ENCODE measurements at places on chromosomes 2 and 18.
A peak's percentile ranks its signal among the peaks of the same experiment; 100 is the strongest.

DNA sequence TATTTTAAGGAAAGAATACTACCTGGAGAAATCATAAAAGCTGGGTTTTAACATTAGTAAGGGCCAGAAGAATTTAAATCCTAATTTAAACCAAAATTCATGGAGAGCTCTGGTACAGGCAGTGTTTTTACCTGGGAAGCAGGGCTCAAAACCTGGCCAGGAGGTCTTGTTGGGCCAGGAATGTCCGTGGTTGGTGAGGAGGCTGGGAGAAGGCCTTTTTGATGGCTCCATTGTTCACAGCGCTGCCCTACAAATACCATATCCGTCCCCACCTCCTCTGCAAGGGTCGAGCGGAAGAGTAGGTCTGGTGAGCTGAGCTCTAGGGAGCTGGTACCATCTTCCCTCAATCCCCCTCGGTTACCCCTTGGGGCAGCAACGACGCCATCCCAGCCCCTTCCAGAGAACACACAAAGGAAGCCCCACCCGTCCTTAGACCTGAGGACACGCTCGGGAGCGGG, 10.9 kb upstream of the HOXD1 start:
- no peak for DNase-seq

DNA sequence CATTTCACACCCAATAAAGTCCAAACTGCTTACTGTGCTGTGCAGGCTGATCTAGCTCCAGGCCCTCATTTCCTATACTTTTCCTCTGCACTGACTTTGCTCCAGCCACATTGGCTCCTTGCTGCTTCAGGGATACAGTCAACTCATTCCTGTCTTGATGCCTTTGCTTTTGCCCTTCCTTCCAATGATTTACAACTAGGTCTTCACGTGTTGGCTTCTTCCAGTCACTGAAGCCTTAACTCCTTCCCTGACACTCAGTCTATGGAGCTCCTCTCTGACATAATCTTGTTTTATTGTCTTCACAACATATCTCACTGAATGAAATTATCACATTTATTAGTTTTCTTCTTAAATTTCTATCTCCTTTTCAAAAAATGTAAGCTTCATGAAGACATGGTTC, 16.9 kb upstream of the C18orf32 start:
- DNase-seq: no peak

DNA sequence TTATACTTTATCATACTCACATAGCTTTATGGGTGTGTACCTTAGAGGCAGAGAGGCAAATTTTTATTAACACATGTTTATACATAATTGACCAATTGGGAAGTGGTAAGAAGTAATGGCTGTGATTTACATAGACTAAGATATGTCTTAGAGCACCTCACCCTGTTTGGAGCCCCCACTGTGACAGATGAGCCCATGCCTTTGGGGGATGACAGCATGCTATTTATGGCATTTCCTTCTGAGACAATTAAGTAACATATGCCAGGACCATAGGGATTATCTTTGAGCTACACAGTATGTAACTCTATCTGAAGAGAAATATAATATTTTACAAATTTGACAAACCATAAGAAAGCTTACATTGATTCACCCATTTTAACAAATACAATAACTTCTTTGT, 1655.3 kb upstream of the ACVR2A start:
- DNase-seq: no peak

- DNase-seq: peak; percentile 98
Measured at GRCh38 chr18:79567481-79568147, 112.0 kb upstream of the CTDP1 start.

DNA sequence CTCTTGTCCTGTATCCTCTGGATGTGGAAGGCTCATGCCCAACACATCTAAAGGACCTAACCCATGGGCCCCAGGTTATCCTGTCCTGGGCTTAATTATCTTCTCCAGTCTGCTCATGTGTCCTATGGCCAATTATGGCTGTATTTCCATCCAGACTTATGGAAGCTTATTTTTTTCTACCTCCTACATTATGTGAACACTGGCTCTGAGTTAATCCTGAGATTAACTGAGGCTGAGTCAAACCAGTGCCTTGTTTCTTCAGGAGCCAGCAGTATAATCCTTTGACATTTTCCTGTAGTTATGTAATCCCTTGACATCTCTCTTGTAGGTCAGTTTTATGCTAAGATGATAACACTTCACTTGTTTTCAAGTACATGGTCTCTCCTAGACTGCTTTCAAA, 213.6 kb downstream of the PMAIP1 start:
- DNase-seq: peak; percentile 65

DNA sequence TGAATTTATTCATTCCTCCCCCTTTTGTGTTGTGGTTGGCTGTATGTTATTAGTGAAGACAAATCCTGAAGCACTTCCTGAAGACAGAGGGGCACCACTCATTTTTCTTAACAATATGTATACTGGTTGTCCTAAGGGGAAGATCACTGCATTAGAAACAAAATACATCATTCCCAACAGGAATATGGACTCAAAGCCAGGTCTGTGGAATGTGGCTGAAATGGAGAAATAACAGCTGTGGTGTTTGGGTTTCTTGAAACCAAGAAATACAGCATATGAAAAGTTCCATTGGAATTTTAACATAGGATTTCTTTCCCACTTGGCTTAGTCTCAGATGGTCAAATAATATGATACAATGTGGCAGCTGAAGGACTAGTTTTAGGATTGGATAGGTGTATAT, 267.6 kb downstream of the KCNE4 start:
- no peak for DNase-seq

GRCh38 chr18:4511166-4511565, 56.1 kb upstream of the DLGAP1 start:
- DNase-seq: no peak

DNA sequence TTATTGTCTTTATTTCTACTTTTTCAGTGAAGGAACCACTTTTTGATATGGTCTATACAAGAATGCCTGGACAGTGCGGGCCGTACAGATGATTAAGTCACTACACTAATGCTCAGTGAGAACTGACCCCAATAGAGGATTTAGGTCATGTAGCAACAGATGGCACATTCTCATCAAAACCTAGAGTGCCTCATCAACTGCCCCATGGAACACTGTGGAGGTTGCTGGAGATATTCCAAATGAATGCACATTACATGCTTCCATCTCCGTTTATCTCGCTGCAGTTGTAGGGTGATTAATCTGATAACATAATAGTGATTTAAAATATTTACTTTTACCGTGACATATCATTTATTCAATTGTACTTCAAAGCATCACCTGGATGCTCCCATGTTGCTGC, 41.8 kb upstream of the COPS8 start:
- no peak for DNase-seq

DNA sequence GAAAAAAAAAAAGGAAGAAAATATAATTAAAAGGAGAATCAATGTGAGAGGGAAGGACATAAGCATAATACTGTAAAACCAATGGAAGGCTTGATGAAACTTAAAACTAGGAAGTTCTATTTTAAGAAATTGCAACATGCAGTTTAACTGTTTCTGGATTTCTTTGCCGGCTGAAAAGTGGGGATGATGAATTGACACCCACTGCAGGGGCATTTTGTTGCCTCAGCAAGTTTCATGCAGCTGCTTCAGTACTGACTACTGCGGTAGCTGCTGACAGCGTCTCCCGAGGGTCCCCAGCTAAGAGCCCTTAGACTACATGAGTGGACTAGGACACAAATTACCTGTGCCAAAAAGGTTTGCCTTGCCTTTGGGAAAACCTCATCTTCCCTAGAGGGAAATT, 69.2 kb downstream of the B3GNT2 start:
- DNase-seq: no peak

DNA sequence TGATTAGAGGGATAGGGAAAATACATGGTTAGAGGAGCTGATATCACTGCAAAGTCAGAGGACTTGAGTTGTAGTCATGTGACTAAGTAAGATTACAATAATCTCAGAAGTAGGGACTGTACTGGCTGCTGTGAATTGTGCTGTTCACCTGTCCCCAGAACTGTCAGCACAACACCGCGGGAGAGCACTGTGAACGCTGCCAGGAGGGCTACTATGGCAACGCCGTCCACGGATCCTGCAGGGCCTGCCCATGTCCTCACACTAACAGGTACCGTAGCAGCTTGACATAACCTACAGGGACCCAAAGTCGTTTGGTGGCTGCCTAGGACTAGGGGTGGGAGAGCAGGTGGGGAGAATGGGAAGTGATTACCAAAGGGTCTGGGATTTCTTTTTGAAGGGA, 132.8 kb upstream of the TTC39C start:
- no peak for DNase-seq
